BJ (cell line): ENCODE measurements at places on chromosomes 4 and X. TPM values are rescaled to one million over a fixed set of nuclear protein-coding genes. Genes with fewer than 3 reads are reported as not detected.

DNA sequence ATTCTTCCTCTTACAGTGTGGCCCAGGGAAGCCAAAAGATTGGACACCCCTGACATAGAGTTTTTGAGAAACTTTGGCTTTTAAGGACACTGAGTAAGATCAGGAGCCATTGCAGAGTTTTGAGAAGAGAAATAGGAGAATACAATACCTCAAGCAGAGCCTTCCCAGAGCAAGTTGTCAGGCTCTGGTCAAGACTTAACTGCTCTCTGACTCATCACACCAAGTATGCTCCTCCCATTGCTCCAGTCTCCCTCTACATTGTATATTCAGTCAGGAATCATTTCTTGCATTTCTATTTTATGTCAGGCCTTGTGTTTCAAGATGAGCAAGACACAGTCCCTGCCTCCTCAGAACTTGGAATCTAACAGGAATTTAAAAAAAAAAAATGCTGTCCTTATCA, 176.4 kb upstream of the FMR1 start:
- no peak for DNase-seq

Gene KCTD8
- not detected in 2 replicates for polyA plus RNA-seq

GRCh38 chr4:157999723-158000122, 173.1 kb downstream of the GASK1B start:
- no peak for DNase-seq

Gene UGT2A1
- polyA plus RNA-seq, result not detected in 2 replicates

- no peak for DNase-seq
These were observed 41.5 kb downstream of the F8 start for GRCh38 chrX:154981116-154981411.

DNA sequence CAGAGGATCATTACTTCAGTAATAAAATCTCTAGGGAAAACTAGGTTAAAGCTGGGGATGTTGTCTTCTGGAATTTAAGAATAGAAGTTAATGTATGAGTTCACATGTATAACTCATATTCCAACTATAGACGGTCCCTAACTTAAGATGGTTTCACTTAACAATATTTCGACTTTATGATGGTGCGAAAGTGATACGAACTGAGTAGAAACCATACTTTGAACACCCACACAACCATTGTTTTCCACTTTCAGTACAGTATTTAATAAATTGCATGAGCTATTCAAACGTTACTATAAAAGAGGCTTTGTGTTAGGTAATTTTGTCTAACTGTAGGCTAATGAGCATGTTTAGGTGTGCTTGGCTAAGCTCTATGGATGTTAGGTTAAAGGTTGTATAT, 38.7 kb downstream of the CCSER1 start:
- no peak for DNase-seq

- DNase-seq, result no peak
These were observed 21.4 kb upstream of the NOX1 start for GRCh38 chrX:100895365-100896075.

Gene EXOC1L
- polyA plus RNA-seq, result not detected in 2 replicates

Gene ERAS
- polyA plus RNA-seq, result not detected in 2 replicates

- DNase-seq, result no peak
These were observed 6.4 kb downstream of the PPEF2 start for GRCh38 chr4:75895744-75896314.
